ENCODE measurements at places on chromosomes 1 and 21.

GRCh38 chr1:178684542-178685000, 40.5 kb upstream of the RALGPS2 start:
- no peak for DNase-seq

DNA sequence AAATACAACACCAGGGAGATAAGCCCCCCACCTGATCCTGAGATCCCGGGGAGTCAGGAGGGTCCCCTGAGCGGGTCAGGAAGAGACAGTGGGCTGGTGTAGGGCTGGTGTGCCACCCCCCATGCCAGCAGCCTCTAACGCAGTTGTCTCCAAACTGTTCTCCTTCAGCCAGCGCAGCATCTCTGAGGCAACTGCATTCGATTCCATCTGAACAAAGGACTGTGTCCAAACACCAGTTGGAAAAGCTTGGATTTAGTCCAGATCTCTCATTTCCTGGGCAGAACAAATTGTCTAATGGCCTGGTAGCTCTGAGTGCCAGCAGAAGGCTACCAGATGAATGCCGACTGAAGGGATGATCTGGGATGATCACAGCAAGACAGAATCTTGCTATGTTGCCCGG, 44.1 kb upstream of the EIF4G3 start:
- no peak for DNase-seq

- peak; percentile 92 for DNase-seq
Observed at GRCh38 chr1:67149179-67149770, 14.5 kb upstream of the C1orf141 start.

DNA sequence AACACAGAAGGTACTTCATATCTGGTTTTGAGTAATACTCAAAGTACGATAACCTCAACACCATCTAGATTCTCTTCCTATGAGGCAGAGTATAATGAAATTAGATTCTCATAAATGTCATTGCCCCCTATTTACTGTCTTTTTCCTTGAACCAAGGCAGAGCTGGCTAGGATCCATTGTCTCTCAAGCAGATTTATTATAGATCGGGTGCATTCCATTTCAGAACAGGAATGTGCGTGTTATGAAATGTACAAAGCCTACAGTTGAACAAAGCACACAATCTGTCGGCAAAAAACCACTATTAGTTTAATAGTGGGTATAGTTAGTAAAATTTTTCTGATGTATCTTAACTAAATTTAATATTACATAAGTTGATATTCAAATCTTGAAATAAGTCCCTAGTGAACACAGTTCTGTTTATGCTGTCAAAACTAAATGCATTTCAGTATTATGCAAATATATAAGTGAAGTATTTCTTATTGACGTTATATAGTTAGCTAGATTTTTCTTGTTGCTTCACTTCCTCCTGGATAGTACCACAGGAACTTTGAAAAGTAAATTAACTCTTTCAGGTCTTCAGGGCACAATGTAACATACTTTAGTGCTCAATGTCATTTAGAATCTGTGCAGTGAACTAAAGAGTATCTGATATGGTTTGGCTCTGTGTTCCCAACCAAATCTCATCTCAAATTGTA, 92.1 kb downstream of the DDAH1 start:
- DNase-seq, result no peak

DNA sequence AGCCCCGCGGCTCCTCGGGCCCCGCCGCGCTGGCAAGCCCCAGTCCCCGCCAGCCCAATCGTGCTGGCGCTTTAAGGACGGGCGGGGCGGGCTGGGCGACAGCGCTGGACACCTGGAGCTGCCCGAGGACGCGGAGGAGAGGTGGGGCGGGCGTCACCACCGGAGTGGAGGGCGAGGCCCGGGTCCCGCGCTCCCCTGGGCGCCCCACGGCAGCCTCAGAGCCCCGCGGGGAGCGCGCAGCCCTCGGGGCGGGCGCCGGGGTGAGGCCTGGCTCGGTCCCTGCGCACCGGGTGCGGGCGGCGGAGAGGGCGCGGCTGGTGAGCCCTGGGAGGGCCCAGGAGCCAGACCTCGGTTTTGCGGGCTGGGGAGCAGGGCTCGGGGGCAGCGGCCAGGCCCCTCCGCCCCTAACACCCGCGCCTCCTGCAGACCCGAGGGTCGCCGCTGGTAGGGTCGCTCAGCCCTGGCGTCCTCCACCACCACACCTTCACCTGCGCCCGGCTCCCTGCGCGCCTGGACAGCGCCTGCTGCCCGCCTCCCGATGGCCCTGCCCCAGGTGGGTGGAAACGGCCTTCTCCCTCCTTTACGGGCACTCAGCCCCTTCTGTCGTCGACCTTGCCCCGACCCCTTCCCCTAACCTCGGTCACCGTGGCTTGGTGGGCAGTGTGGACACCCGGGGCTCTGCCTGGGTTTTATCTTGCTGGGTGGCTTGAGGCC, at the start of gene TMEM61:
TSS of gene TMEM61 (plus strand) at position 101 of the 714 bp plus-strand sequence. CDS start at position 539, 438 bp downstream.
- DNase-seq, result no peak

GRCh38 chr1:89530444-89531089, 5.9 kb downstream of the LRRC8B start:
- no peak for DNase-seq

- no peak for DNase-seq
Observed at GRCh38 chr21:46550116-46550941, 54.6 kb downstream of the S100B start.

- no peak for DNase-seq
Observed at GRCh38 chr1:56570924-56571372, 8.4 kb downstream of the PLPP3 start.

DNA sequence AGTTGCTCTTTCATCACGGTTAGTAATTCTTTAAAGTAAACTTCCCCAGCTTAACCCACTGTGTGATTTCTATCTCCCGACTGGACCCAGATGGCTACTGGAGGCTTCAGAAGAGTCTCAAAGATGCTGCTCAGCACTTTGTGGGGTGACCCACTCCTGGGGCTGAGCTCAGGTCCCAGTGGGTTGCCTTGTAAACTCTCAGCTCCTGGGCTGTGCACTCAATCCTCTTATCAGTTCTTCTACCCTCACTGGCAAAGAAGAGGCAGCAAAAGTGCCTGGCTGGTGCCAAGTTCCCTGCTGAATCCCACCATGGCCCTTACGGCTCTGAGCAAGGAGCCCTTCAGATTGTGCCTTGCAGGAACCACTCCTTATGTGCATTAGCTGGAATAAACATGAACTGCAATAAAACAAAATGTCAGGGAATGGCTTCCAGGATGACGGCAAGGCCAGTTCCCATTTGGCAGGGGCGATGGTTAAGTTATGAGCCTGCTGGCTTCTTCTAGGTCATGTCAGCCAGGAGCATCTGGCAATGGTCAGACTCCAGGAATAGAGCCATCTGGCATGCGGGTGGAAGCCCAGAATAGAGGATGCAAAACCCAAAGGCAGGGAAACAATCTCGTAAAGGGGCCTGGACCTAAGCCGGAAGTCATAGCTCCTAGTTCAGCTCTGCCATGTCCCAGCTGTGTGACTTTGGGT, 6.8 kb downstream of the MYOC start:
- no peak for DNase-seq

DNA sequence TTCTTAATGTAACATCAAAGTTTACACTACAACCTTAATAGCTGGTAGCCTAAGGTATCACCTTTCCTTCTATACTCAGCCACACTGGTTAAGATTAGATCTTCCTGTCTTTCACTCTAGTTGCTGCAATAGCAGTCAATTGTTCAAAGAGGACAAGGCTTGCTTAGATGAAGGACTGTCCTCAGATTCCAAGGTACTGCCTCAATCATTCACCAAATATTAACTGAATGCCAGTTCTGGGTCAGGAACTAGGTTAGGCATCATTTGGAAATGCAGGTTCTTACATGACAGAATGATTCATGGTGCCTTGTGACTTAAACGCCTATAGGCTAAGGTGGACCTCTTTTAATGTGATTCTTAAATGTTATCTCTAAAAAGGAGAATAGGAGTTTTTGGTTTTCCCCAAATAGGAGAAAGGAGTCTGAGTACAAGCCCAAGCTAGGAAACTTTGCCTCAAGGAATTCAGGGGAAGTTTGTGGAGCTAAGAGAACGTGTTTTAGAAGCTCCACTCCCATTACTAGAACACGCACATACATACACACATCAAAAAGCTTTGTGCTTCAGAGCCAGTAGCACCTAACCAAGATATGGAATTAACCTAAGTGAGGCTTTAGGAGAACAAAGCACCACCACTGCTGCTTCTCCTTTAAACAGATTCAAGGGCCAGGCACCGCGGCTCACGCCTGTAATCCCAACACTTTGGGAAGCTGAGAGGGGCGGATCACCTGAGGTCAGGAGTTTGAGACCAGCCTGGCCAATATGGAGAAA, 8.5 kb upstream of the WDR47 start:
- no peak for DNase-seq

GRCh38 chr1:221182791-221183533, 303.7 kb downstream of the HLX start:
- DNase-seq, result no peak
